ENCODE measurements at places on chromosomes 11 and 22.
A peak's percentile ranks its signal among the peaks of the same experiment; 100 is the strongest.

GRCh38 chr11:128893578-128894285, 2.6 kb downstream of the KCNJ5 start:
- DNase-seq: no peak

DNA sequence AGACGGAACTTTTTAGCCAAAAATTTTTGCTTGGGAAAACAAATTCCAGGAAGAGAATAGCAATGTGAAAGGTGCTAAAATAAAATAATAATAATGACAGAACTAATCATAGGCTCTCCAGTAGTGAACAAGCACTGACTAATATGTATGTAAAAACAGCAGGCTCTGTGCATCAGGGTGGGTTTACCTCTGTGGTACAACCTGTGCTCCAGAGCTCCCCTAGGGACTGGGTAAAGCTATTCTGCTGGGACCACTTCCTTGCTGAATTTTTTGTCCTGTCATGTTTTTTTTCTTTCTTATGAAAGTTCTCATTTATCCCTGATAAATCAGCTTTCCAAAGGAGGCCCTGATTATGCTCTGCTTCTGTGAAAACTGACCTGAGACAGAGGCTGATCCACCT, 18.8 kb downstream of the LUZP2 start:
- no peak for DNase-seq

GRCh38 chr11:78742430-78742829, 167.8 kb upstream of the NARS2 start:
- DNase-seq: peak; percentile 93

DNA sequence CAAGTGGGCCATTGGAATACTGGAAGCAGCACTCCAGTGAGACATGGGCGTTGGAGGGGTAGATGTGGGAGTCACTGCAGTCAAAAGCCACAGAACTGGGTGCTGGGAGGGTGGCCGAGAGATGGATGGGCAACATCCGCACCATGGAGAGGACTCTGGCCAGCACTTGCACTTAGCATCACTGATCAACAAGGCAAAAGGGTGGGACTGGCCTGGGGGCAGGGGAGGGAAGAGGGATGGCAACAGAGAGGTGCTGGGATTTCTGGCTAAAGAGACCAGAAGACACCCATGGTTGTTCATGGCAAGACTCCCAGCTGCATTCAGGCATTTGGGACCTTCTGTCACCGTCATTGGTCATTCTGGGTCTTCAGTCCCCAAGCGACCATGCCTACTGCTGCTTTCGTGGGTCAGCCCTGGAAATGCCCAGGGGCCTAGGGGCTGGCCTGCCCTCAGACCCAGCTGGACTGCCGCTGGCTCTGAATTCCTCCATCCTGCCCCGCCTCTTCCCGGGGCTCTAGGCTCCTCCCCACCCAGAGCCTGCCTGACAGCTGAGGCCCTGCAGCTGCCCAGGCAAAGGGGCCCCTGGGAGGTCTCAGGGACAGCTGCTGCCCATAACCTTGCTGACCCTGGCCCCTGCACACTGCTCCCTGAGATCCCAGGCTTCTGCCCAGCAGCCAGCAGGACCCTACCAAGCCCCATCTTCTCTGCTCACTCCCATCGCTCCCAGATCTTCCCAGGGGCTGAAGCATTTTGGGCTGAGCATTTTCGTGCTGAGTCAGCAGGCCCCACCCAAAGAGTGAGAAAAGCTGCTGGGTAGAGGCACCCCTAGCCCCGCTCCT, 13.0 kb upstream of the CDC42EP2 start:
- DNase-seq: no peak

DNA sequence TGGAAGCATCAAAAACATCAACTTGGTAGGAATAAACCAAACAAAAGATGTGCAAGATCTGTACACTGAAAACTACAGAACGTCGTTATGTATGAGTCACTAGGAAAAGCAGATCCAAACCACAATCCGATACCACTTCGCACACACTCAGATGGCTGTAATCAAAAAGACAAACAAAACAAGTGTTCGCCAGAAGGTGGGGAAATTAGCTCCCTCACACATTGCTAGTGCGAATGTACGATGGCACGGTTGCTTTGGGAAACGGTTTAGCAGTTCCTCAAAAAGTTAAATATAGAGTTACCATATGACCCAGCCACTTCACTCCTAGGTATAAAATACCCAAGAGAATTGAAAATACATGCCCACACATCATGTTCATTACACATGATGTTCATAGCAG, 14.8 kb upstream of the CARD10 start:
- no peak for DNase-seq

- DNase-seq: peak; percentile 54
Measured at GRCh38 chr11:66579017-66579606, 10.7 kb upstream of the CTSF start.

DNA sequence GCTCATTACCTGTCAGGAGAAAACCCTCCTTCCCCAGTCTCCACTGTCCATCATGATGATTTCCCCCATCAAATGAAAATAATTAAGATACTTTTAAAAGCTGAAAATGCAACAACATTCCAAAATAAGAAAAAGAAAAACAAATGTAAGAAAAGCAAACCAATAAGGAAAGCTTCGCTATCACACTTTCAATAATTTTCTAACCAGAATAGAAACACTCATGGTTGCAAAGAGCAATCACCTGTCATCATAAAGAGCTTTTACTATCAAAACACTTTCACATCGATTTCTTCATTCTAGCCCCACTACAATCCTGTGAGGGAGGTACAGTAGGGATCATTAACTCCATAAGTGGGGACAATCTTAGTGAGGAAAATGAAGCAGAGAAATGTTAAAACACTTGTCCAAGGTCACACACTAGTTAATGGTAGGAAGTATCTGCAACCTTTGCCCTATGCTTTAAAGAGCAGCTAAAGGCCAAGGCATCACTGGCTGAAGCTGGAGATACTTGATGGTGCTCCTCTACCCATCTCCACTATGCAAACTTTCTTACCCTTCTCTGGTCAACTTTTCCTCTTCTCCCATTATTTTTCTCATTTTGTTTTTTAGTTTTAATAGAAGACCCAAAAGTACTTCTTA, 2.6 kb downstream of the RBM4B start:
- DNase-seq: peak; percentile 29

DNA sequence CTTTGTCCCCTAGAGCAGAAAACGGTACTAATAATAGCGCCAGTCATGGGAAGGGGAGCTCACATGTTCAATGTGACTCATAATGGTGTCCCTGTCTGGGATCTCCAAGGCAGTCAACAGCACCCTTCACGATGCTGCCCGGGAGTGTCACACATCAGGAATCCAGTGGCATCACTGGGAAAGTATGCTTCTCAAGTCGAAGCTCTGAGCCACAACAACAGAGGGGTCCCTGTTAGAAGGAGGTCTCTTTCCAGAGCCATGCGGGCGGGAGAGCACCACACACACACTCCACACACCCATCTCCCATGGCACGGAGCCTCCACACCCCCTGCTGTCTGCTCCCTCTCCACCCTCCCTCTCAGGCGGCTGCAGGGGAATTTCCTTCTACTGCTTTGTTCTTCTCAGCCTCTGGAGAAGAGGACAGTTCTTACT, 119.7 kb downstream of the ETS1 start:
- DNase-seq: no peak

DNA sequence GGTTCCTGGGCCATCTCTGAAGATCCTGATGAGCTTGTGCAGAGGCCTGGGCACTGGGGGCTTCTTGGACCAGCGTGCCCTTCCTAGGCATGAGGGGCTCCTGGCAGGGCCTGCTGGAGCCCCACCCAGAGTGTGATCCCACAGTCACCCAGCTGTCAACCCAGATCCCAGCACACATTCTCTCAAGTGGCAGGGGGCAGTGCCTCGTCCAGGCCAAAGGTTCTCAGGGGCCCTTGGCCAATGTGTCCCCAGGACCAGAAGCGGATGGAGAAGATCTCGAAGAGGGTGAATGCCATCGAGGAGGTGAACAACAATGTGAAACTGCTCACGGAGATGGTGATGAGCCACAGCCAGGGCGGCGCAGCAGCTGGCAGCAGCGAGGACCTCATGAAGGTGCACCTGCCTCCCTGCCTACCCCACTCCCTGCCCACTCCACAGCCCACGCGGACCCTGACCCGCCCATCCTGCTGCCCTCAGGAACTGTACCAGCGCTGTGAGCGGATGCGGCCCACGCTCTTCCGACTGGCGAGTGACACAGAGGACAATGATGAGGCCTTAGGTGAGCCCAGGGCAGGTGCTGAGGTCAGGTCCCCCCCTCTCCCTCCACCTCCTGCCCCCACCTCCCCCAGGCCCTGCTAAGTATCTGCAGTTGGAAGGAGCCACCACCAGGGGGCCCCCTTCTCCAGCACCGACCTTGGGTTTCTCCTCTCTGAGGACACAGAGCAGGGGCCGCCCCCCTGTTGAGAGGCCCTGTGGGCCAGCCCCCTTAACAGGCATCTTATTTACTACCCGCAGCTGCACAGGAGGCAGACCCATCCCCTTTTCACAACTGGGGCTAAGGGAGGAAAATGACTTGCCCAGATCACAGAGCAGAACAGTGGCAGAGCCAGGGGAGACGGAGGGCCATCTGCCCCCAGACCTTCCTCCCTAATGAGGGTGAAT, 14.7 kb downstream of the GGA1 start:
- DNase-seq: peak; percentile 17

DNA sequence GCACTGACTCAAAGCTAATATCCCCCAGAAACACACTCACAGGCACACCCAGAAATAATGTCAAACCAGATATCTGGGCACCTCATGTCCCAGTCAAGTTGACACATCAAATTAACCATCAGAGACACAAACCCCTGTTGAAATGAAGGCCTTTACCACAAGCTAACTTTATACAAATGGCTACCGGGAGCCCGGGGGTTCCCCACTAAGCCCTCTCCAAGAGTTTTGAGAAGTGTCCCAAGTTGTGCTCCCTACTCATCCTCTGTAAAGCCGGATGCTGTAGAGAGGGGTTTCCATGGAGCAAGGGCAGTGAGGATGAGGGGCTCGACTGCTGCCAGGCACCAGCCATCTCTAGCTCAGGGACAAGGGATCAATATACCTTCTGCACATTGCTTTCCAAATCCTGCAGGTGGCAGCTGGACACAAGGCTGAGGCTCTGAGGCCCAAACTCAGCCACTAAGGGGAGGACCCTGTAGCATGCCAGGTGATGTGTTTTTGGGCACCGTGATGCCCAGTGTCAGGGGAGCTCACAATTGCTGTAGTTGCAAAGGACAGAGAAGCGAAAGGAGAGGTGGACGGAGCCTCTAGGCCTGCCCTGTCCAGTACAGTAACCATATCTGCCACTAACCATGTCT, 145.7 kb downstream of the TTC17 start:
- DNase-seq: peak; percentile 21

DNA sequence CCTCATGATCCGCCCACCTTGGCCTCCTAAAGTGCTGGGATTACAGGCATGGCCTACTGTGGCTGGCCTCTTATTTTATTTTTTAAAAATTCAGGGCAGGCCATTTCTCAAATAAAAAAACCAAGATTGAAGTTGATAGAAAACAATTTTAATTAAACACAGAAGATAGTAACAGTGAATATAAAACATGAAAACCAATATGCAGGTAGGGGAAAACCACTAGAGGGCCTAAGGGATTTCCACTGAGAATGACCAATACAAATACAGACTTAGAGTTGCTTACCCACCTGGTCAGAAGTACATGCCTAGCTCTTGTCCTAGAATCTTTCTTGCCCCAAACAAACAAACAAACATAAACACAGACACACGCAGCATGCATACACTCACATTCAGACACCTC, 1.7 kb upstream of the RTCB start:
- DNase-seq: no peak

DNA sequence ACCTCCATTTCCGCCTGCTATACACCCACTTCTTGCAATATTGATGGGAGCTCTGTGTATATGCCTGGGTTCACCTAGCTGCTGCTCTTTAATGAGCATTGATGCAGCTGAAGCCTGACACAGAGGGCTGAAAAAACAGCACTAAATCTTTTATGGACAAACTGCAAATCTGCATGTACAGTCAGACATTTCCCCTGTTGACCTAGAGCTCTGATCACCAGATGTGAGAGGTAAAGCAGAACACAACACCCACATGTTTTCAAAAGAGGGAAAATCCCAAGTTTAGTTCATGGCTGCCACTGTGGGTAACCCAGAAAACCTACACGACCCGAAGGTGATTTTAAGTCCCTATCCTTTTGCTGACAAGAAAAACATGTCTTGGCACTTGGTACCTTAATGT, 303.0 kb upstream of the PITPNB start:
- DNase-seq: no peak

DNA sequence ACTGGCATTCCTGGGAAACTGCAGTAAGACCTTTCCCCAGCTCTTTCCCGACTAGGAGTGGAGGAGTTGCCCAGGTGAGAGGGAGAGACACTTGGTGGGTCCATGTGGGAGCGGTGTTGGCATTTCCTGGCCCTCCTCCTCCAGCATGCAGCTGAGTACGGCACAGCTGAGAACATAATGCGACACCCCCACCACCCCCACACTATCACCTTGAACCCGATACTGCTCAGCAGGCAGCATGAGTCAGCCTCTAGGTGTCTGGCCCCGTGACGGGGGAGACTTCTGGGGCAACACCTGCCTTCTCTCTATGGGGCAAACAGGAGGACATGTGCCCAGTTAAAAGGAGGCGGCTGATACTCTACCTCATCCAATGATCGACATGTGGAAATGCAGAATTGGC, 64.4 kb downstream of the PKNOX2 start:
- DNase-seq: no peak

- peak; percentile 6 for DNase-seq
Measured at GRCh38 chr11:123408619-123409455, 21.2 kb upstream of the GRAMD1B start.

DNA sequence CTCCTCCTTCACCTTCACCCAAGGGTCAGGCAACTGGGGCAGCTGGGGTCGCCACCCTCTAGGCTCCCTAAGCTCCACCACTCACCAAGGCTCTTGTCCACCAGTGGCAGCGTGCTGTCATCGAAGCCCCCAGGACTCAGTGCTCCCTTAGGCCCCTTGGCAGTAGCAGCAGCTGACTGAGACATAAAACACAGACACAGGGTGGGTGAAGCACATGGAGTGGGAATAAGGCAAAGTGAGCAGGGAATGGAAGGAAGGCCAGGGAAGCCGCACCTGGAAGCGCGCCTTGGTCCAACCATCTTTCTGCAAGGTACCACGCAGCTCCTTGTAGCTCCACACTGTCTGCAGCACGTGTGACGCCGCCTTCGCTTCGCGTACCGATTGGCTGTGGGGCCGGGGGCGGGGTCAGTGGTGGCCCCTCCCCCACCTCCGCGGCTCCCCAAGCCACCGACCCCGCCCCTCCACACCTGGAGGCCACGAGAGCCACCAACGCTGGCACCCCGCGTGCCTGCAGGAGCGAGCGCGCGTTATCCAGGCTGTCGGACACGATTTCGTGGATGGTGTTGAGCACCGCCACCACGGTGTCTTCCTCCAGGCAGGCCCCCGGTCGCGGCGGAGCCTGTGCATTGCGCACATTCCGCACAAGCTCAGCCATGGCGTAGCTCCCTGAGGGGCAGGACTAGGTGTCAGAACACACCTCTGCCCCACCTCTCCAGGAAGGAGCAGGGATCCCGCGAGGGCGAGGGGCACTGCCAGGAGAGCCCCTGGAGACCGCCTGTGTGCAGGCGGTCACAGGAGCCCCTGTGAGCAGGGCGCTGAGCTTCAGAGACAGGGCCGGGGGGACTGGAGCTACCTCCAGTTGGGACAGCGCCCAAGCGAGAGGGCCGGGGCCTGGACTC, 31.3 kb upstream of the TXNRD2 start:
- DNase-seq: no peak

All from NCI-H345 (cell line).